ENCODE measurements at places on chromosomes 13 and 19.

DNA sequence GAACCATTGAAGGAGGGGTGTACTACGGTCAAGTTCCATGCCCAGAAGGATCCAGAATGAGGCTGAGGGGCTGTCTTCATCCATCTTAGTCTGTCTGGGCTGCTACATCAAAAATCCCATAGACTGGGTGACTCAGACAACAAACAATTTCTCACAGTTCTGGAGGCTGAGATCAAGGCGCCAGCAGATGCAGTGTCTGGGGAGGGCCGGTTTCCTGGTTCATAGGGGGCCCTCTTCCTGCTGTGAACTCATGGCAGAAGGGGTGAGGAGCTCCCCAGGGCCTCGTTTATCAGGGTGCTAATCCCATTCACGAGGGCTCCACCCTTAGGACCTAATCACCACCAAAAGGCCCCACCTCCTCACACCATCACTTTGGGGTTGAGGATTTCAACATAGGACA is 14.7 kb upstream of the KCTD15 start:
- peak; percentile 35 for DNase-seq

DNA sequence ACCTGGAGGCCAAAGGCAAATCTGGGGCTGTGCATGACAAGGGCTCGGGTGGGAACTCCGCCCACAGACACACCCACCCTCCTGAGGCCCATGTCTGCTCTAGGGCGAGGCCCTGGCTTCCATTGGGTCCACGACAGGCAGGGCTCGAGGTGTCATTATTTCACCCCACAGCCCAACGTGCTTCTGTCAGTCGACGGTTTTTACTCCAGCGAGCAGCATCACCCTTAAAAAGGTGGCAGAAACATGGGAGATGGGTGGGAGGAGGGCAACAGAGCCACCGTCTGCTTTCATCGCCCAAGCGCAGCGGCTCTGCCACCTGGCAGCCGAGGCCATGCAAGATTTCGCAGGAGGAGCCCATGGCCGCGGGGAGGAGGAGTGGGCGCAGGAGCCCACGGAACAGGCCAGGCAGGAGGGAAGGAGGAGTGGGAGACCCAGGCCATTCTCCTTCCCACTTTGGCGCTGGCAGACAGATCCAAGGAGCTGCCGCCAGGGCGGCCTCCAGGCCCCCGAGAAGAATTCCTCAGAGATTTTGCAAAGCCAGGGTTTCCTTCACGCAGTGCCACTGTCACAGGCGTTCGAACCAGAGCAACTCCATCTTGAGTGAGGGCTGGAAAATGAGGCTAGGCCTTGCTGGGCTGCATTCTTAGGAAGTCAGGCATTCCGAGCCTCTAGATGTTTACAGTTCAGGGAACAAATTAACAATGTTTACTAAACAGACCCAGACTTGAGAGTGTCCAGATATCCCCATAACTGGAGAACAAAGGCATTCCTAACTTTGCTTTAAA is 49.3 kb upstream of the TUBGCP3 start:
- DNase-seq: no peak

DNA sequence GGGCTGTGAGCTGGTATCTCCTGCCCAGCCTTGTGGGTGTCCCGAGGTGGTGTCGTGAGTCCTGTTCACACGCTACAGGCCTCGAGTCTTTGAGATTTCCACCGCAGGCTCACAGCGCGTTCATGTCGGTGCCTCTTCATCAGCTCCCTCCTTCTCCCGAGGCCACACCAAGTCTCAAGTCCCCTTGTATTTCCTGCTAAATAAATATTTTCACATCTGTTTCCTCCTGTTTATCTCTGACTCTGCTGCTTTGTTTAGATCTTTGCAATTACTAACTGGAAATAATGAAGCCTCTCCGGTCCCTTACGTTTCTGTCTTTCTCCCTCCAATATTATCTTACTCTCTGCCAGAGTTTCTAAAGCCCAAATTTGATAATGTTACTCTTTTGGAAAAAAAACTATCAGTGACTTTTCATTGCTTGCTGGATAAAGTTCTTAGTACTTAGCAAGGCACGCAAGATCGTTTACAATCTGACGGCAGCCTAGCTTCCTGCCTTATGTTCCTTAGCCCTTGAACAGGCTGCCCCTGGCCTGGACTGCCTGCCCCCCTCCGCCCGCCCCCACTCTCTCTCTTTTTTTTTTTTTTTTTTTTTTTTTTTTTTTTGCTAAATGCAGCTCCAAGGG is 130.5 kb upstream of the RNF113B start:
- no peak for DNase-seq

- DNase-seq: no peak
These were observed 43.7 kb upstream of the KCTD15 start for GRCh38 chr19:33752945-33753344.

DNA sequence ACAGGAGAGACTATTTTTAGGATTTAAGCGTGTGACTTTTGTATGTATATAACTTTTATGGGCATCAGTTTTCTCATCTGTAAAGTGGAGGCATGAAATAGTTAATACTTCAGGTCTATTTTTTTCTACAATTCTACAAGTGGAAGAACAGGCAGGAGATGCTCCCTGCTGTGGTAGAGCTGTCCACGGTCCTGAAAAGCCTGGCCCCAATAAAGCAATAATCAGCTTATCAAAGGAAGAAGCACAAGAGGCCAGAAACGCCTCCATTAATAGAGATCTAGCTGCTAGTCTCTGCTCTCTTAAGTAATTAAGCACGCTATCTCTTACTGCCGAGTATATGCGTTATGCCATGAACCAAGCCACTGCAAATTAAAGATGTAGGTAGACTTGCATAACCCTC is 28.0 kb upstream of the WASF3 start:
- peak; percentile 49 for DNase-seq

GRCh38 chr19:33691736-33692135 is 70.0 kb downstream of the CHST8 start:
- no peak for DNase-seq

DNA sequence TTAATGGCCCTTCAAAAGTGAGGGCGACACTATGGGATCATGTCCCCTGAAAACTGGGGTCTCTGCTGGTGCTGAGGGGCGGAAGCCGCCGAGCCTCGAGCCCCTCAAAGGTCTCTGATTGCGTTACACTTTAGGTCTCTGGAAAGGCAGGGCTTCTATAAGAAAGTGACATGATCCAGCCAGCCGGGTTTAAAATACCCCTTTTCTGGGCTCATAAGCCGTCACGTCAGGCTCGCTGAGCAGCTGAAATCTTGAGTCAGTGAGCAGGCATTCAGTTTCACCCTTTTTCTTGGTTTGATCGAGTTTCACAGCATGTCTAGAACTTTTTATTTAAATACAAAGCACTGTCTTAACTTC is 600 bp upstream of the HMGB1 start:
- peak; percentile 58 for DNase-seq

DNA sequence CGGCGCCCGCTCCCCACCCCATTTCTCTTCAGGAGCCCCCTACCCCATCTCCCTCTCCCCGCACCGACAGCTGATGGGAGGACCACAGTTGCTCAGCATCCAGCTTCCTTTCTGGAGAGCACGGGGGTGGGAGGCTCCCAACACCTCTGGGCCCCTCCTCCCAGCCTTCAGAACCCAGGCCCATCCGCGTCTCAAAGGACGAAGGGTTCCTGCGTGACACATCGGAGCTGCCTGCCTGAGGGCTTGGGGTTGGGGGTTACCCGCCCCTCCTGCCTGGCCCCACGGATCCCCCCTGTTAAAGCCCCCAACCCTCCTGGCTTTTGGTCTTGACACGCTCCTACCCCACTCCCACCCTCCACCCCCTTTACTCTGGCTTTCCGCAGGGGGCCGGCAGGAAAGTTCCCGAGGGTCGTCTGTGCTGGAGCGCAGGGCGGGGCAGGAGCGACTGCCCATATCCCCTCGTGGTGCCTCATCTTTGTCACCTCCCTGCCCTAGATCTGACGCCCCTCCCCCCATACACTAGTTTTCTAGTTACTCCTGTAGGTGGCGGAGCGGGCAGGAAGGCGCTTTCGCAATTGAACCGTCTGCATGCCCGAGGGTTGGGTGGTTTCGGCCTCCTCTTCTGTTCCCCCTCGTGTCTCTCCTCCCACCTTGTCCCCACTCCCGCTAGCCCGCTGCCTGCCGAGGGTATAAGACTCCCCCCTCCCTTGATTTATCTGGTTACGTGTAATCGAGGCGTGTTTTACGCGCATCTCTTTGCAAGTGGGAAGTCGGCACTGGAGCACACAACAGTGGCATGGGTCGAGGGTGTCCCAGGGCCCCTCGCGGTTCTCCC is 924 bp downstream of the TRAPPC5 start:
- DNase-seq: peak; percentile 78

DNA sequence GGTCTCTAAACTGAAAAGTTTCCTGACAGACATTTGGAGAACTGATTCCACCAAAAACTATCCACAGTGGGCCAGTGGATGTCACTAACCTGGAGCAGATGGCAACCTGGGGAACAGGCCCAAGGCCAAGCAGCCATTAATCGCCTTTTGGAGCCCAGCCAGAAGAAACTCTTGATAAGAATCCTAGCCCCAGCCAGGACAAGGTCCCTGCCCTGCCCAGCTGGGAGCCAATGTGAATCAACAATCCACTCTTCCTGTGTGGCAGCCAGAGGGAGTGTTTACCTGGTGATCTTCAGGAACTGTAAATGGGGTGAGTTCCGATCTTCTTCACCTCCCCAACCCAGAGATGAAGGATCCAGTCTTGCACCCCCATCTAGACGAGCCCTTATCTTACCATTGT is 14.5 kb upstream of the IGSF23 start:
- no peak for DNase-seq

- no peak for DNase-seq
These were observed 476 bp downstream of the C2CD4C start for GRCh38 chr19:408441-408901.

DNA sequence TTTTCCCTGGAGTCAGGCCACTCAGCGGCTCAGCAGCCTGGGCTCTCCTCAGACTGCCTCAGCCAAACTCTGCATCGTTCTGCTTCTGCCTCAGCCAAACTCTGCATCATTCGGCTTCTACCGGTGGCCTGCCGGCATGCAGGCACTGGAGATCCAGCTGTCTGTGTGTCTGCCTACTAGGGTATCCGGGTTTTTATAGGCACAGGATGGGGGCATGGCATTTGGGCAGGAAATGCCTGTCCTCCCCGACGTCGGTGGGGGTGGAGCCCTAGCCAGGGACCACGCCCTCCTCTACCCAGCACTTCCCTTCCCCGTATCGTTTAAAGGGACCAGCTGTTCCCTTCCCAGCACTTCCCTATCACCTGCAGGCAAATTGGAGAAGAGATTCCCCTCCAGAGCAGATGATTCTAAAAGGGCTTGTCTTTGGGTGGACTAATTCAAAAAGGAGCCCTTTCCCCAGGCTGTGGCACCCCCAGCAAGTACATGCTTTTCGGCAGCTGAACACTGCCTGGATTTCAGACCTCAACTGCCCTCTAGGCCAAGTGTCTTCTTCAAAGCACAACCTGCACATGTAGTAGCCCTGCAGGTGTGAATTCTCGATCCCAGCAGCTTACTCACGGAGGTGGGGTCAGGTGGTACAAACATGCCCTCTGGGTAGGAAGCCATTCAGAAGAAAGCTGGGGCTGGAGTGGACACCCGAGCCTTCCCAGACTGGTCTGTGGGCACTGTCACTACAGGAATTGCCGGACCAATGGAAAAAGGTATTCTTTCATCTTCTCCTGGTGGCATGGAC is 25.4 kb upstream of the GPR12 start:
- DNase-seq: peak; percentile 42

DNA sequence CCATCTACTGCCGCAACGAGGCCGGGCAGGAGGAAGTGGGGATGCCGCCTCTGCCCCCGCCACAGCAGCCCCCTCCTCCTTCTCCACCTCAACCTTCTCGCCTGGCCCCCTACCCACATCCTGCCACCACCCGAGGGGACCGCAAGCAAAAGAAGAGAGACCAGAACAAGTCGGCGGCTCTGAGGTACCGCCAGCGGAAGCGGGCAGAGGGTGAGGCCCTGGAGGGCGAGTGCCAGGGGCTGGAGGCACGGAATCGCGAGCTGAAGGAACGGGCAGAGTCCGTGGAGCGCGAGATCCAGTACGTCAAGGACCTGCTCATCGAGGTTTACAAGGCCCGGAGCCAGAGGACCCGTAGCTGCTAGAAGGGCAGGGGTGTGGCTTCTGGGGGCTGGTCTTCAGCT is 3.4 kb upstream of the NUP62 start:
- no peak for DNase-seq

GRCh38 chr13:28710161-28710560 is 8.6 kb downstream of the SLC46A3 start:
- no peak for DNase-seq

- DNase-seq: peak; percentile 81
These were observed 4.0 kb downstream of the RTN2 start for GRCh38 chr19:45492627-45493470.

- DNase-seq: no peak
These were observed 16.1 kb downstream of the LSM14A start for GRCh38 chr19:34188408-34188807.

DNA sequence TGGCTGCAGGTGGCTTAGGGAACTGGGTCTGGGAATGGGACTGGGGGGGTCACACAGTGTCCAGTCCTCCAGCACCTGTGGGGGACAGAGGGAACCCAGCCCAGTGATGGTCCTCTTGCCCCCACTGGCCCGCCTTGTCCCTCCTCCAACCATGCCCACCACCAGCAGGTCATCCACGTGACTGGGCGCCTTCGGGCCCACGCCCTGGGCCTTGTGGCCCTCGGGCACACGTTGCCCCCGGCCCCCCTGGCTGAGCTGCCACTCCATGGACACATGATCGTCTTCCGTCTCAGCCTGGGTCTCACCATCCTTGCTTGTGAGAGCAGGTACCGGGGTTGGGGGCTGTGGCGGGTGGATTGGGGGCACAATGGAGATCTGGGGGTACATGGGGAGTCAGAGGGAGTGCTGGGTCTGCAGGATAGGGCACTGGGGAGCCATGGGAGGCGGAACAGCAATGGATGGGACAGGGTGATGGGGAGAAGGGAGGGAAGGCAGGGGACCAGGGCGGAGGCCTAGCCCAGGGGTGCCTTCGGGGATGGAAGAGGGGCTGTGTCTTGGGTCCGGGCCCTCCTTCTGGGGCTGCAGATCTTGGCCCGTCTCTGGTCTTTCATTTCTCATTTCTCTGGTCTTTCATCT is 9.1 kb downstream of the TMEM160 start:
- no peak for DNase-seq

DNA sequence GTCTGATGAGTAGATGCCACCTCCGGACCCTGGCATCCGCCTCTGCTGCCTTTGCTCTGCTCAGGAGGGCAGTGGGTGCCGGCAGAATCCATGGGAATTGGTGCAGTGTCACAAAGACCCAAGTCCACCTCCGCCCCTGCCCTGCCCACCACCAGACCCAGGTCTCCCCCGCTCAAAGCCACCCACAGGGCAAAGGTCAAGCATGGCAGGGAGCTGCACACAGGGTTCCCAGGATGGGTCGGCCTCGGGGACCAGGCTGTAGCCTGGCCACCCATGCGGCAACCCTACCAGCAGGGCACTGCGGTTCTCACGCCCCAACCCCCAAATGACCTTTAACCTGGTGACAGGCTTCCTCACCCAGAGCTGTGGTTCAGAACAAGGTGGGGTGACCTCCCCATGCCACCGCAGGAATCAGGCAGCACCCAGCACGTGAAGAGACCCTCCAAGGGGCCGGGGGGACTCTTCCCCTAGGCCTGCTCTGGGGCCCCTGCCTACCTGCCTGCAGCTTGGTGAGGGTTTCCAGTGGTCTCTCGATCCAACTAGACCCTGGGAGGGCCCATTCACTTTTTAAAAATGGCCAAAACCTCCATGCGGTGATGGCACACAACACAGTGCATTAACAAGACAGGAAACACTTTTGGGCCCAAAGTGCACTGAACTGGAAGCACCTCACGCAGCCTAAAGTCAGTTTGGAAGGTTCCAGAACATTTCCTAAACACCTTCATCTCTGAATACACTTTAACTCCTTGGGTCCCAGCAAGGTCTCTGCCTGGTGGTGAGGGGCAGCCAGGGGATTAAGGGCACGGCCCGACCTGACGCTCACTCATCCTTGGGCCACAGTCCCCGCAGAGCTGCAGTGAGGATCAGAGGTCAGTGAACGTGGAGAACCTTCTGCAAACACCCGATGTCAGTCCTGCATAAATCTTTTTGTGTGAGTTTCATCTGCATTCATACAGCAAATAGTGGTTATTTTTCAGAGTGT is 11.0 kb downstream of the GAS6 start:
- DNase-seq: no peak
